ENCODE measurements at places on chromosomes 4 and X.

- H3K4me3 ChIP-seq: no peak overlapping the region
- no peak overlapping the region for H3K27ac ChIP-seq
- no peaks in the 10 kb centered on the region for H3K27me3 ChIP-seq
- H3K4me1 ChIP-seq: peaks cover 3% of the 10 kb centered on the region
Observed at GRCh38 chrX:68416592-68416991, 16.7 kb downstream of the OPHN1 start.

GRCh38 chr4:8740666-8741395 is 130.8 kb downstream of the HMX1 start:
- no peaks in the 10 kb centered on the region for H3K36me3 ChIP-seq
- H3K4me3 ChIP-seq: no peak overlapping the region
- H3K4me1 ChIP-seq: peaks cover 4% of the 10 kb centered on the region
- peaks cover 25% of the 10 kb centered on the region for H3K27me3 ChIP-seq
- no peak for DNase-seq

DNA sequence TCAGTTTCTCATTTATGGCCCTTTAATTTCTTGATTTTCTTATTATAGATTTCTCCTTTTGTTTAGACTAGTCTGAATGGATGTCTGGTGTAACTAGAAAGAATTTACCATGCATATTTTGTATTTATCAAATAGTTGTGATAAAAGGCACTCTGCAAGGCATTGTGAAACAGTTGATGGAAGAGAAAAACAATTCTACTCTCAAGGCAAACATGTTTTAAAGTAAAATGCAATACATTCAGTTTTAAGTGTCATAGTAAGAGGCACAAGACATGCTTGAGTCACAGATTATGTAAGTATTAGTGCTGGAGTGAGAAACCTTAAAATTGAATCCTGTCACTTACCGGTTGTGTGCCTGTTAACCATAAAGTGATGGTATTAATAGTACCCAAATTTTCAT is 283.3 kb upstream of the DKK2 start:
- no peaks in the 10 kb centered on the region for H3K27me3 ChIP-seq
- no peak overlapping the region for H3K27ac ChIP-seq
- no peak overlapping the region for H3K4me3 ChIP-seq
- H3K36me3 ChIP-seq: no peaks in the 10 kb centered on the region
- no peak for DNase-seq

DNA sequence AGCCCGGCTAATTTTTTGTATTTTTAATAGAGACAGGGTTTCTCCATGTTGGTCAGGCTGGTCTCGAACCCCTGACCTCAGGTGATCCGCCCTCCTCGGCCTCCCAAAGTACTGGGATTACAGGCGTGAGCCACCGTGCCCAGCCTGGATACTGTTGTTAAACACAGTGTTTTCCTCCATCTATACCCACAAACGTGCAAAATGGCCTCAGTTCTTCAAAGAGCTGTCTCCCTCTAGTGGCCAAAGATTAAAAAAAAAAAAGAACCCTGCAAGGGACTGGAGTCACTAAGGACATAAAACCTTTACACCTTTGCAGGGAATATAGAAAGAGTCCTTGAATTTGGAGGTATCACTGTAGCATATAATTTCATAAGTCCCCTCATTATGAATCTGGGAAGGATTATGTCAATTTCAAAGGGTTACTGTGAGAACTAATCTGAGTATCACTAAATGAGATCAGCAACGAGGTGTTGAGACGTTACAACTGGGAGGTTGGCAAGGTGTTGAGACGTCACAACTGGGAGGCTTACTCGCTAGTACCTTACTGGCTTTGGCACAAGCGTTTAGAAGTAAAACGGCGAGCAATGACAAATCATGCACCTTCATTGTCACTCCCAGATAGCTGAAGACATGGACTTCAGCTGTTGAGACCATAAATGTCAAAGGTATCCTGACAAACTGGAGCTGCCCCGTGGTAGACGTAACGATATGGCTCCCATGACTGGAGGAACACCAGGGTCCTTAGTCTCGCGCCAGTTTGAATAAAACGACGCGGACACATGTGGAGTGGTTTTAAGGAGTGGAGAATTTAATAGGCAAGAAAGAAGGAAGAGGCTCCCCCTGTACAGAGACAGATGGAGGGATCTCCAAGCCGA is 33.4 kb upstream of the ENPP6 start:
- DNase-seq: no peak
- H3K27me3 ChIP-seq: no peaks in the 10 kb centered on the region
- no peaks in the 10 kb centered on the region for H3K4me1 ChIP-seq
- H3K27ac ChIP-seq: no peak overlapping the region
- no peak overlapping the region for H3K4me3 ChIP-seq

DNA sequence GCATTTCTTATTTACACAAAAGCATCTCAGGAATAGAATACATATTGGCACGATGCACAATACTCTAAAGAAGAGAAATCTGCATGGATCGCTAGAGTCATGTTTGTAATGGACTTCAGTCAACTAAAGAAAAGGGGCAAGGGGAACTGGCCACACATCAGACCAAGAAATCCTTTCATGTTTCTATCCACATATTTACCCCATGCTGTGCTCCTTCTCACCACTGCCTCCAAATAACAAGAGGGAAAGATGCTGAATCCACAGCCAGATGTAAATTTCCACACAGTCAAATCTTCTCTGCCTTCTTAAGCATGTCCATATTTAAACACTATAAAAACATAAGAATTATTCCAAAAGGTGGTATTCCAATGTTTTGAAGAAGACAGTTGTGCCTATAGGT is 67.6 kb downstream of the COX18 start:
- DNase-seq: no peak
- no peaks in the 10 kb centered on the region for H3K4me1 ChIP-seq
- no peaks in the 10 kb centered on the region for H3K36me3 ChIP-seq
- no peak overlapping the region for H3K4me3 ChIP-seq
- no peaks in the 10 kb centered on the region for H3K27me3 ChIP-seq
- no peak overlapping the region for H3K27ac ChIP-seq

DNA sequence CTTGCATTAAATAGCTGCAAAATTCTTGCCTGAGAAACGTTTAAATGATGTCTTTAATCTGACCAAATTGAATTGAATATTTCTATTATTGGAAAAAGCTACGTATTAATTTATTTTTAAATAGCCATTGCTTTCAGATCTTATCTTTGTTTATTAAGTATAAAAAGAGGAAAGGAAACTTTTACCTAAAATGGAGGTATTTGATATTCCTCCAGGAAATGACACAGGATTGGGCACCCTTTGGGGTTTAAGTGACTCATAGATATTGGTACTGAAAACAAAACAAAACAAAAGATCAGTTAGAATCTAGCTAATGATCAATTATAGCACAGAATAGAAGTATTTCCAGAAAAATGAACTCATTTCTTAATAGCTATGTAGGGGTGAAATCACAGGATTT is 34.1 kb downstream of the PLS3 start:
- no peaks in the 10 kb centered on the region for H3K36me3 ChIP-seq
- no peak overlapping the region for H3K27ac ChIP-seq
- no peak overlapping the region for H3K4me3 ChIP-seq

- H3K4me3 ChIP-seq: no peak overlapping the region
- H3K4me1 ChIP-seq: no peaks in the 10 kb centered on the region
- H3K36me3 ChIP-seq: no peaks in the 10 kb centered on the region
- no peak overlapping the region for H3K27ac ChIP-seq
- no peaks in the 10 kb centered on the region for H3K27me3 ChIP-seq
- no peak for DNase-seq
Observed at GRCh38 chr4:163913571-163913970, 419.1 kb downstream of the TMA16 start.

GRCh38 chr4:58225460-58225859 is 1115.3 kb upstream of the IGFBP7 start:
- H3K27me3 ChIP-seq: no peaks in the 10 kb centered on the region
- no peak for DNase-seq
- H3K27ac ChIP-seq: no peak overlapping the region
- H3K4me1 ChIP-seq: no peaks in the 10 kb centered on the region

DNA sequence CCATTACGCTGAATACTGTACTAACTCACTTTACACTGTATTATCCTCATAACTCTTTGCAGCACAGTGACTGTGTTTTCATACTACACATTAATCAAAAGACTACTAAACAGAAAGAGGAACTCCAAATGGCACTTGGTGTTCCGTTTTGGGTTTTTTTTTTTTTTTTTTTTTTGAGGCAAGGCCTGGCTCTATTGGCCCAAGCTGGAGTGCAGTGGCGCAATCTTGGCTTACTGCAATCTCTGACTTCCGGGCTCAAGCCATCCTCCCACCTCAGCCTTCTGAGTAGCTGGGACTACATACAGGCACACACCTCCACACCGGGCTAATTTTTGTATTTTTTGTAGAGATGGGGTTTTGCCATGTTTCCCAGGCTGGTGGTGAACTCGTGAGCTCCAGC is 10.7 kb downstream of the KLHL8 start:
- no peak overlapping the region for H3K4me3 ChIP-seq
- no peak overlapping the region for H3K27ac ChIP-seq
- no peaks in the 10 kb centered on the region for H3K27me3 ChIP-seq
- H3K36me3 ChIP-seq: peaks cover 10% of the 10 kb centered on the region
- H3K4me1 ChIP-seq: no peaks in the 10 kb centered on the region

DNA sequence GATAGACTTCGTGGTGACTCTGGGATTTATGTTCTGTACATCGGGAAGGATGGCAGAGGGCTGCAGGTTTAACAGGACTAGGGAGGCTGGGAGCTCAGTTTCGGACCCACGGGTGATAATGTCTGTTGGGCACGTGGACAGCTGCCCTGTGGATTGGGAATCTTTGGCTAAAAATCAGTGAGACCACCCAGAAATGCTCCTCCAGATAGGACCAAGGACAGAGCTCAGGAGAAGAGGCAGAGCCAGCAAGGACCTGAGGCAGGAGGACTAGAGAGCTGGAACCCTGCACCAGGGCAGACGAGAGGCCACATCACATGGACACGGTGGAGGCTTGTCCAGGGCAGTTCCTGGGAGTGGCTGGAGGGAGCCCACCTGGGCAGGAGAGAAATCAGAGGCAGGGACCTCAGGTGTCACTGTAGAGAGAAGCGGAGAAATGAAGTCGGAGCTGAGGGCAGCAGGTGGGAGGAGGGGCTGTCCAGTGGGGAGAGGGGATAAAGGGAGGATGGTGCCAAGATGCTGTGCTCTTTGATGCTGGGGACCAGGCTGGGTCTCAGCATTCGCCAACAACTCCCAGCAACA is 79.2 kb downstream of the CPZ start:
- H3K4me3 ChIP-seq: no peak overlapping the region
- H3K36me3 ChIP-seq: no peaks in the 10 kb centered on the region
- no peak for DNase-seq
- H3K4me1 ChIP-seq: no peaks in the 10 kb centered on the region
- H3K27me3 ChIP-seq: peaks cover 45% of the 10 kb centered on the region
- no peak overlapping the region for H3K27ac ChIP-seq

DNA sequence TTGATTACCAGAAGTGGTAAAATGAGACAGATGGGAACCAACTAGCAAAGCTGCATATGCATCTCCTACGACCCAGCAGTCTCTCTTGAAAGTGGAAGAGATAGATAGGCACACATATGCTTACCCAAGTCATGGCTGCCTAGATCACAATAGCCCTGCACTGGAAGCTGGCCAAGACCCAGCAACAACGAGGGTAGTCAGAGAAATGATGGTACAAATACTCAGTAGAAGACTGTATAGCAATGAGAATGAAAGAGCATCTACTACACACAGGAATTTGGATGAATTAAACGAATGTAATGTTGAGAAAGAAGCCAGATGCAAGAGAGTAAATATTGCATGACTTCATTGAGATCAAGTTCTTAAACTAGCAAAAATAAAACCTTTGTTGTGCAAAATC is 100.3 kb upstream of the FAT1 start:
- H3K27me3 ChIP-seq: no peaks in the 10 kb centered on the region
- no peak for DNase-seq
- peaks cover 10% of the 10 kb centered on the region for H3K4me1 ChIP-seq
- no peak overlapping the region for H3K27ac ChIP-seq
- no peak overlapping the region for H3K4me3 ChIP-seq
- no peaks in the 10 kb centered on the region for H3K36me3 ChIP-seq

DNA sequence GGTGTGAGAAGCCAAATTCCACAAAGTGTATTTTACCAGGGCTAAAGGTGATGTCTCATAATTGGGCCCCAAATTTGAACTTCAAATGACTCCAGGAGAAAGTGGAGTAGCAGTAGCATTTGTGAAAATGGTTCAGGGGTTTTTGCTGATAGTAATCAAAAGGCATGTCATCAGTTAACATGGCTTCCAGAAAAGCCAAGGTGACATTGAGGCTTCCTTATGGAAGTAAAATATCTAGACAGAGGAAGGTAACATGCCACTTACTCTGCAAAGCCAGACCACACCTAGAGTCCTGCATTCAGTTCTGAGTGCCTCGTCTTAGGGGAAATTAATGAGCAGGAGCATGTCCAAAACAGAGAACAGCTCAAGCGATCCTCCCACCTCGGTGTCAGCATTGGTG is 2.2 kb upstream of the RPL36A start:
- peaks cover 8% of the 10 kb centered on the region for H3K36me3 ChIP-seq
- no peak overlapping the region for H3K4me3 ChIP-seq
- H3K27ac ChIP-seq: no peak overlapping the region

DNA sequence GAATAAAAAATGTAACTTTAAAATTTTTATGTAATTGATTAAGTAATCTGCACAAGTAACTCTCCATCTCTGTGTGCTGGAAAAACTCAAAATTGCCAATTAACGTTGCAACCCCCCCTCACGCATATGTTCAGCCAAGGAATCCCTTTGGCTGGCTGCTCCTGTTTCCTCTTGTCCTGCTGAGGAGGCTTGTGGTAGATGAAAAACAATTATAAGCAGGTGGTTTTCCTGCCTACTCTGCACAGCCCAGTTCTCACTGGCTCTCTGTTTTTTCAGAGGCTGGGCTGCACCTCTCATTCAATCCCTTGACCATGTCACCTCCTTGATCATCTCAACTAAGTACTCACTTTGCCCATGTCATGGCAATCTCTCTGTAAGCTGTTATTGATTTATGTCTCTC is 1068.4 kb downstream of the ARAP2 start:
- H3K4me3 ChIP-seq: no peak overlapping the region
- no peak for DNase-seq
- no peaks in the 10 kb centered on the region for H3K36me3 ChIP-seq
- H3K27me3 ChIP-seq: no peaks in the 10 kb centered on the region
- peak overlapping the region; percentile 30 for H3K27ac ChIP-seq
- H3K4me1 ChIP-seq: peaks cover 17% of the 10 kb centered on the region

GRCh38 chr4:6768539-6768905 is 14.0 kb upstream of the KIAA0232 start:
- DNase-seq: no peak
- no peak overlapping the region for H3K27ac ChIP-seq
- H3K4me3 ChIP-seq: no peak overlapping the region
- peaks cover 7% of the 10 kb centered on the region for H3K27me3 ChIP-seq
- peaks cover 4% of the 10 kb centered on the region for H3K4me1 ChIP-seq

DNA sequence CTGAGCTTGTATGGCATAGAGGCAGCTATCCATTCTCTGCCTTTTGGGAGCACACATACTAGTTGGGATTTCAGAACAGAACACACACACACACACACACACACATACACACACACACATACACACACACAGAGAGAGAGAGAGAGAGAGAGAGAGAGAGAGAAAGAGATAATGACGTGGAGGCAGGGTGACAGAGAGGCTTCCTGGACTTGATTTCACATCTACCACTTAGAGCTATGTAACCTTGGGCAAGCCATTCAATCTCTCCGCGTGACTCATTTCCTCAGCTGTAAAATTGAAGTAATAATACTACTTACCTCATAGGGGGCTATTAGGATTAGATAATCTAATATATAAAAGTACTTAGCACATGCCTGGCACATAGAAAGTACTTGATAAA is 12.3 kb upstream of the GRIA3 start:
- H3K27me3 ChIP-seq: no peaks in the 10 kb centered on the region
- no peak for DNase-seq
- H3K27ac ChIP-seq: no peak overlapping the region
- no peak overlapping the region for H3K4me3 ChIP-seq
- peaks cover 16% of the 10 kb centered on the region for H3K4me1 ChIP-seq
- no peaks in the 10 kb centered on the region for H3K36me3 ChIP-seq

Data from progenitor cell of endocrine pancreas (in vitro differentiated cells).